ENCODE measurements at places on chromosomes 11 and 22.
A peak's percentile ranks its signal among the peaks of the same experiment; 100 is the strongest.

DNA sequence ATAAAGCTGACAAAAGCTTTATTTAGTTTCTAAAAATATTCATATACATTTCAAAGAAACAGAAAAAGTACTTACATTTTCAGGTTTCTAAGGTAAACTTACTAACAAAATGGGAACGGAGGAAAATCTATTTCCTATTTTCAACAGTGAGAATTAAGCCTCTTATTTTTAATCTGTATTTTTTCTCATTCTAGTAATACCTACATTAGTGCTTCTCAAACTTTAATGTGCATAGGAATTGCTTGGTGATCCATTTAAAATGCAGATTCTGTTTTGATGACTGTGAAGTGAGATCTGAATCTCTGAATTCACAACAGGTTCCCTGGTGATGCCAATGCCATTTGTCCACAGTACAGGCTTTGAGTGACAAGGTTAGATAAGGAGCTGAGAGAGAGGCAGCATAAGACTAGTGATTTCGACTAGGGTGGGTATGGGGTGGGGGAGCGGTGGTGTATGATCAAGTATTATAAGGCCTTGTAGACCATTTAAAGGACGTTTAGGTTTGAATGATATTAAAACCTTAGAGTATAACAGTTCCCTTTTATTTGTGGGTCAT lies 402.8 kb downstream of the CNTN5 start:
- DNase-seq: no peak

DNA sequence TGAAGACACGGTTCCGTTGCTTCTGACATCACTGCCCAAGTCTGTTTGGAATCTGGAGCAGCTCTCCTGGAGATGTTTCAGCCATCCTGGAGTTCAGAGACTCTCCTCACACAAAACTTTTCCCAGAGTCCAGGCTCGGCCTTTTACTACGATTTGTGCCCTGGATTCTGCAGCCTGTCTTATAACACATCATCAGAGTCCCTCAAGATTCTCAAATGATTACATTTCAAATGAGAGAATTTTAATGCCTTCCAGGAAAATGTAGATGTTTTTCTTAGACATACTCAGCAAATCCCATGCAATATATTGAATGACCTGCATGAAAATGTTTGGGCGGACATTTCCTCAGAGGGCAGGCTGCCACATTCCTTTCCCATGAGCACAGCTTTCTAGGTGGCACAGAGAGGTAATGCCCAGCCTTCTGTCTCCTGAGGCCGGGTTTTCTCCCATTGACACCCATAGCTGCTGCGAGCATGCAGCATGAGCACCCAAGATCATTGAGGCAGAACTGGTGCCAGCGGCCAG lies 129.1 kb downstream of the SNX19 start:
- DNase-seq: no peak

- no peak for DNase-seq
Measured at GRCh38 chr22:46668116-46668515, 47.9 kb downstream of the GRAMD4 start.

- DNase-seq: no peak
Measured at GRCh38 chr11:26901162-26901561, 92.8 kb upstream of the FIBIN start.

DNA sequence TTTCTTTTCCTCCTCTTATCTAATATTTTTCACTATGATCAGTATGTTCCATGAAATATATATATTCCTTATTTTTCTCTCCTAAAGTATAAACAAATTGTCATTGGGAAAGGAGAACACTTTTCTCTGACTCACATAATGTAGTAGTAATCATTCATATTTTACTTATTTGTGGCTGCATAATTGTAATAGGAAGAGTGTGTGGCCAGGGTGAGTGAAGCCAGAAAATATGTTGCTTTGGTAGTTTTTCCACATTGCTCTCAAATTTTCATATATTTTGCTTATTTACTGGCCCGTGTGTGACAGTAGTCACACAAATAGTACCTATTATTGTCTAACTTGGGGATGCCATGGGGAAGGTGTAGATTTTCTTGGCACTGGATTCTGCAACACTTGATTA lies 172.1 kb downstream of the DYNC2H1 start:
- no peak for DNase-seq

- DNase-seq: no peak
Measured at GRCh38 chr11:39817241-39817640, 1642.2 kb downstream of the LRRC4C start.

DNA sequence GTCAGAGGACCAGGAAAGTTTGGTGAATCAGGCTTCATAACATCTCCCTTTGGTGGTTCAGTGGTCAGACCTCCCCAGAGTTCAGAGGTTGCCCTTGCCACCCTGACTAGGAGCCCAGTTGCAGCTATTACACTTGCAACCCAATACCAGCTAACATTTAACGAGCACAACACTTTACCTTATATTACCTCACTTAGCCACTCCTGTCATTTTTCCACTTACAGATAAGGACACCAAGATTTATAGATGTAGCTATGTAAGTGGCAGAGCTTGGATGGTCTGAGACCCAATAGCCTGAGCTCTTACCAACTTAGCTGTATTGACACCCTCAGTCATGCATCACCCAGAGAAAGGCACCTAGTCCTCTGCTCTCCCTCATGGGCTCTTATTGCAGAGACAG lies 234.7 kb downstream of the INSC start:
- no peak for DNase-seq

GRCh38 chr11:46888636-46889035 lies 29.7 kb downstream of the LRP4 start:
- no peak for DNase-seq

DNA sequence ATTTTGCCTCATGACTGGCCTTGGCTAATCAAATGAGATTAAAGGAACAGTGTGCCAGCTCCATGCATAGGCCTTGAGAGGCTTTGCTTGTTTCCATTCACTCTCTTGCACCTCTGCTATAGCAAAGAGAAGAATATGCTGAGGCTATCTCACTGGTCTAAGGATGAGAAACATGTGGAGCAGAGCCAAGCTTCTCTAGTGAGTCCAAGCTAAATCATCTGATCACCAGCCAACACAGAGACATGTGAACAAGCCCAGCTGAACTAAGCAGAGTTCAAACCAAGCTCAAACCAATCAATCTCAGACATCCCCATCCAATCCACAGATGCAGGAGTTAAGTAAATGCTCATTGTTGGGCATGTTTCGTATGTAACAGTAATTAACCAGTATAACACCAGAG lies 69.4 kb upstream of the API5 start:
- DNase-seq: no peak

DNA sequence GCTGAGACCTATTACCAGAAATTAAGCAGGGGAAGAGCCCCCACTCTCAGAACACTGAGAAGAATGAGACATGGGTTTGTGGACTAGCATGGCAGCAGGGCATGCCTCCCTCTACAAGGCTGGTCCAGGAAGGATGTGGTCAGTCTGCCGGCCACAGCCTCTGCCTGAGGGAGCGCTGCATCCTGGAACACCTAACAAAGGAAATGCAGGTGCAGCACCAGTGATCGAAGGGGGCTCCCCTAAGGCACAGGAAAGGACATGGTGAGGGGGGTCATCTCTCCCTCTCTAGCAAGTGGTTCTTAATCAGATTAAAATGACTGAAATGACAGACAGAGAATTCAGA lies 40.6 kb upstream of the ARL14EP start:
- no peak for DNase-seq

GRCh38 chr11:44159848-44160721 lies 64.6 kb downstream of the EXT2 start:
- no peak for DNase-seq

DNA sequence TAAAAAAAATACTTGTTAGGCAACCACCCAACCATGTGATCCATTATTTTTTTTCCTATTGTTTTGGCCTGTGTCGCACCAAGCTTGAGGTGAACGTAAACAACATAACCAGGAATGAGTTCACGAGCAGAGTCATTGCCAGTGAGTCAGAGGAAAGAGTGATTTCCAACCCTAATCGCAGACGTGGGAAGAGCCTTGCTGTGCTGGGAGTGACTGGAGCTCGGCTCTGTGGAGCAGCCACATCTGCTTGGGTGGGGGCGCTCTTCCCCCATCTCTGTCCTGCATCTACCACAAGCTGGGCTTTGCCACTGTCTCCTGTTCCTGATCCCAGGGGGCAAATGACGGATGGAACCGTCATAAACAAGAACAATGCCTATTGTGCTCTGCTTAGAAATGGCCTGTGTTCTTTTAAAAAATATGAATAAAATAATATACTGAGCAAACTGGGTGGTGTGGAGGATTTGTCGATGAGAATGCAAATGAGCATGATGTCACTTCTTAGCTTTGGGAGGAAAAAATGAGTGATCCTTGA lies 210.0 kb downstream of the KIRREL3 start:
- no peak for DNase-seq

- no peak for DNase-seq
Measured at GRCh38 chr11:76276046-76276780, 69.9 kb upstream of the WNT11 start.

GRCh38 chr11:34507156-34507555 lies 6.4 kb downstream of the ELF5 start:
- DNase-seq: no peak

GRCh38 chr22:48849219-48849912 lies 978.3 kb downstream of the BRD1 start:
- no peak for DNase-seq

DNA sequence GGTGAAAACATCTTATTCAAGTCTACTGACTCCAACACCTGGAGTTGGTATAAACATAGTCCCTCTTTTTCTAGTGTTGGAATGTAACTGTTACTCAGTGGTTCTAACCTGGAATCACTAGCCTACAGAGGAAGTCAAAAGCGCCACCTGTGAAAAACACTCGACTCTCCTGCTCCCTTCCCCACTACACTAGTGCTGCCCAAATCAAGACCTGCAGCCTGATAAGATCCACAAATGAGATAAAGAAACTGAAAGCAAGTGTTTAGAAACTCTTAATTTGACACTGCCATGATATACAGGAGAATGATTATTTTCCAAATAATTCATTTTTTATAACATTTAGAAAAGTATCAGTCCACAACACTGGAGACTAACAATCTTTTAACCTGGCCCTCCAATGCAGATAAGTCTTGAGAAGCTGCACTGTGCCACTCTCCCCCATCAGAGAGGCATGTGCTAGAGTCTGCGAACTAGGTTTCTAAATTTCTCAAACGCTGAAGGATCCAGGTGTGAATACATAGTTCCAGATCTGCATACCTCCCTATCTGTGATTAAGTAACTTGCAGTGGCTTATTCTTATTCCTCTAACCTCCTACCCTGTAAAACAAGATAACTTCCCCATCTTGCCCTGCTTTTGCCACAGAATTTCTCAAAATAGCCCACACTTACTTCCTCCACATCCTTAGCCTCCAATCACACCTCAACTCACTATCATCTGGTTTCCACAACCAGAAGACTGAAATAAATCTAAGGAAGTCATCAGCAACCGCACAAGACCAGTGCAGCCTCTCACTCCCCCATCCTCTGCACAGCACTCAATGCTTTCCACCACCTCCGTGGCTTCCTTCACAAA lies 88.1 kb downstream of the RRAS2 start:
- DNase-seq: no peak

GRCh38 chr11:105862736-105863367 lies 159.2 kb downstream of the MSANTD4 start:
- peak; percentile 62 for DNase-seq

GRCh38 chr11:62611705-62612365 lies 740 bp downstream of the EML3 start:
- DNase-seq: no peak

DNA sequence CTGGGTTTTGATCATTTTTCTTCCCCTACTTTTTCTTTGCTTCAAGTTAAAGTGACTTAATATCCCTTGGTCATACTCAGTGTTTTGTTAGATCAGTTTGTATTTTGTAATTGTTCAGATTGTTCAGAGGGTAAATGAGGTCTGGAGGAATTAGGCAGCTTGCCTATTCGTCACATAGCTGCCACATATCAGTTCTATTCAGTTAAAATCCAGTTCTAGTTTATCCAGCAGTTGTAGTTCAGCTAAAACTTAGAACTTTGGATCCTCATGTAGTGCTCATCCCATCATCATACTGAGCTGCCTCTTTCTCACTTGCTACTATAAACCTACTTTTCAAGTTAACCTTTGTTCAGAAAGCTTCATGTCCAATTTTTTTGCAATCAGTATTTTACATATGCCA lies 47.1 kb upstream of the DEPDC7 start:
- DNase-seq: no peak

DNA sequence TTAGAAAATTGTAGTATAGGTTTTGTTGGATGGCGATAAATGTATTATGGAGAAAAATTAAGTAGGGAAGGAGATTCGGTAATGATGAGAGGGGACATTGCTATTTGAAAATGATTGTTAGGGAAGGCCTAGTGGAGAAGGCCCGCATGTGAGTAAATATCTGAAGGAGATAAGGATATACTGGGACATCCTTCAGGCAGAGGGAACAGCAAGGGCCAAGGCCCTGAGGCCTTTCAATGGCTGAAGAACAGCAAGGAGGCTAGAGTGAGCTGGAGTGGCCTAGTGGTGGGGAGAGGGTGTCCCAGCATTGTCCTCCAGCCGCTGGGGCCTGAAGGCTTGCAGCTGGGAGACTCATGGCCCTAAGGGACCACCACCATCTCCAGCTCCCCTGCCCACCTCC lies 23.2 kb upstream of the ARRB1 start:
- no peak for DNase-seq

DNA sequence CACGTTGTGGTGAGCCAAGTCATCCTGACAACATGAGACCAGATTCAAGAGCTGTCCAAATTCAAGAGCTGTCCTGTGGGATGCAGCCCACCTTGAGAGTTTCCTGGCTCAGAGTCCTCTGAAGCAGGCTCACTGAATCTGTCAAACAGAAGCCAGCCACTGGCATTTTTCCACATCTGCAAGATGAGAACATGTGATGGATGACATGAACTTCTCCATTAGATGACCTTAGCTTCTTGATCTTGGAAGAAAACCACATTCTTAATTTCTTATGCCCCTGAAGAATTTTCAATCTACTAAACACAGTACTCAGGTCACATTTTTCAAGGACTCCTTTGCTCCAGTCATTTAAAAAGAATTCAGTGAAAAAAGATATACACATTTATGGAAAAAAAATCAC lies 291.0 kb downstream of the GUCY1A2 start:
- DNase-seq: no peak

DNA sequence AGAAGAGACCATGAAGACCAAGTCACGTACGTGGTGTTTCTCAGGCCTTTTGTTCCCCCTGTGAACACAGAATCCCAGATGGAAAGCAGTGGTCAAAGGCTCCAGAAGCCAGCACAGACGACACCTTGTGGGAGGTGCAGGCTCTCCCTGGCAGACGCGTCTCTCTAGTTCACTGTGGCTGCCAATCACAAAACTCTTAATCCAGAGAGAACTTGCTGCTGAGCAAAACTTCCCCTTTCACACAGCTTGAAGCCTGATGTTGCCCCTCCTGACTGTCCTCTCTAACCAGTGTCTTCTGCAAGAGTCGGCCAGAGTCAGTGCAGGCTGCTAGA lies 67.1 kb downstream of the PIWIL3 start:
- DNase-seq: no peak

DNA sequence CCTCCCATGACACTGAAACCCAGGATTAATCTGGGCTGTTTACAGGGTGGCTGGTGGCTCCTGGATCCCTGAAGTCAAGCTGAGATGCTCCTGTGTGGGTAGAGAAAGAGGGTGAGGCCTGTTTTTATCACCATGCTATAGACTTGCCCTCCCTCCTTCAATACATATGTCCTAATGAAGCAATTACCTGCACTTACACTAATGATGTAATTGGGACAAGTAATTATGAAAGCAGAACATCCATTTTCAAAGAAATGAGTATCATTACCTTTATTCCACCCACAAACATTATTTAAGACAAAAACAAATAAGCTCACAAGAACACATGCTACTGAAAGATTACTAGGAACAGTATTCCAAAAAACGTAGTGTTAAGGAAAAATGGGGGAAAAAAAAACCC lies 64.3 kb upstream of the CHRM4 start:
- no peak for DNase-seq

GRCh38 chr22:29133603-29134133 lies 60.8 kb downstream of the KREMEN1 start:
- DNase-seq: no peak
